ENCODE measurements at places on chromosomes 11 and 22.
A peak's percentile ranks its signal among the peaks of the same experiment; 100 is the strongest.

DNA sequence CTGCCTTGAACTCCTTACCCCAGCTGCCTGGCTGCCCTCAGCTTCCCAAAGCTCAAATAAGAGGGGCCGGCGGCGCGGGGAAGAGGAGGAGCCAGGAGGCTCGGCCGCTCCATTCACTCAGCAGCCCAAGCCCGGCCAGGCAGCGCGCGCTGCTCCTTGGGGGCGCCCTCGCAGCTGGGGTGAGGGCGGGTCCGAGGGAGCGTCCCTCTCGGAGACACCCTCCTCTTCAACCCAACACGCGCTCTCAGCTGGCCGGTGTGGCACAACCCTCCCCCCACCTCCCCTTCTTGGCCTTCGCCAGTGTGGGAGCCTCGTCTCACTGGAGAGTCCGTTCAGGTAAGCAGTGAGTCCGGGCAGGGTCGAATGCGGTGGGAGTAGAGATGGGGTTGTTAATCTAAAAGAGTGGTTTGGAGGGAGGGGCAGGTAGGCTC, at the start of gene WT1:
Gene WT1, minus strand, starts transcription at position 29 of the 431 bp plus-strand sequence.
- DNase-seq: no peak

DNA sequence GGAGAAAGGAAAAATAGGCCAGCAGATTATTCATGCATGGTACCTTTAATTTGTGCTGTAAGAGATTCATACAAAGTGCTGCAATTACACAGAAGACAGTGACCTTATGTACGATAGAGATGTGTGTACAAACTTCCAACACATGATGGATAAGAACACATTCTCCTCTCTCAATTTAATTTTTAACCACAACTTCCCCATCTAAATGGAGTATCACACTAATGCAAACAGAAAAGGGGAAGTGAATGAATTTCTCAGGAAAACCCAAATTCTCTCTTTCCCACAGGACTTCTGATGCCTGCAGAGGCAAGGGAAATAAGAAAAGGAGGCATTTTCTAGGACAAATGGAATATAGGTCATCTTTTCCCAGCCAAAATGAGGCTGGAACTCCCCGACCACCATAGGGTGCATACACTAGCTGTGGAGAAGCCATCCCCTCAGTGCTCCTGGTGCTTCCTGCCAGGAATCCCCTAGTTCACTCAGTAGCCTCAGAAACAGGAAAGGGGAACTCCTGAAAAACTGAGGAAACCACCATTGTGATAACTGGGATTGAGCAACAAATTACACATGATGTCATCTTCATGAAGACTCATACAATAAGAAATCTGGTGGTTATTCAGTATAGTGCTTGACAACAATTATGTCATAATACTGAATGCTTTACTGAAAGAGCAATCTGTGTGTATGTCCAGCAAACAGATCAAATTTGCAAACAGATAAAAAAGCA, 22.4 kb downstream of the MMP10 start:
- peak; percentile 54 for DNase-seq

DNA sequence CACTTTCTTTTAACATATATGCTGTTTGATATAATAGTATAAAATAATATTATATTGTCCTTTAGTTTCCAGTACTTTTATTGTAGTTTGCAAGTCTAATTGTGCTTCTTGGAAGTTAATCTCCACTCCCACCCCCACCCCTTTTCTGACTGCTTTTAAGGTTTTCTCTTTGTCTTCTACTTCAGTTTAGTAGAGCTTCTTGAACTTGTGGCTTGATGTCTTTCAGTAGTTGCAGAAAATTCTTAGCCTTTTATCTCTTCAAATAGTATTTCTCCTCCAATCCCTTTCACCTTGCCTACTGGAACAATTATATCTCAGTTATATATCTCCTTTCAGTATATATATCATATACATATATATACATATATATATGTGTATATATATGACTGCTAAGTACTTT, 56.6 kb downstream of the PARVG start:
- no peak for DNase-seq

- no peak for DNase-seq
Observed at GRCh38 chr22:24983151-24983550, 30.6 kb downstream of the KIAA1671 start.

- no peak for DNase-seq
Observed at GRCh38 chr11:27204529-27204928, 158.5 kb downstream of the CCDC34 start.

All from osteoblast (primary cell).